Activated CD4-positive, alpha-beta T cell treated with anti-CD3 and anti-CD28 coated beads, Interleukin-2, amount 50 U/mL, for 24 hours (primary cell): ENCODE measurements at places on chromosomes 13 and 19.
A peak's percentile ranks its signal among the peaks of the same experiment; 100 is the strongest.

GRCh38 chr13:64819081-64819480 lies 2411.1 kb downstream of the PCDH9 start:
- DNase-seq: no peak

- no peak for DNase-seq
Observed at GRCh38 chr19:52648336-52649016, 10.3 kb upstream of the ZNF83 start.

- no peak for DNase-seq
Observed at GRCh38 chr13:92575777-92576176, 650.8 kb upstream of the GPC6 start.

DNA sequence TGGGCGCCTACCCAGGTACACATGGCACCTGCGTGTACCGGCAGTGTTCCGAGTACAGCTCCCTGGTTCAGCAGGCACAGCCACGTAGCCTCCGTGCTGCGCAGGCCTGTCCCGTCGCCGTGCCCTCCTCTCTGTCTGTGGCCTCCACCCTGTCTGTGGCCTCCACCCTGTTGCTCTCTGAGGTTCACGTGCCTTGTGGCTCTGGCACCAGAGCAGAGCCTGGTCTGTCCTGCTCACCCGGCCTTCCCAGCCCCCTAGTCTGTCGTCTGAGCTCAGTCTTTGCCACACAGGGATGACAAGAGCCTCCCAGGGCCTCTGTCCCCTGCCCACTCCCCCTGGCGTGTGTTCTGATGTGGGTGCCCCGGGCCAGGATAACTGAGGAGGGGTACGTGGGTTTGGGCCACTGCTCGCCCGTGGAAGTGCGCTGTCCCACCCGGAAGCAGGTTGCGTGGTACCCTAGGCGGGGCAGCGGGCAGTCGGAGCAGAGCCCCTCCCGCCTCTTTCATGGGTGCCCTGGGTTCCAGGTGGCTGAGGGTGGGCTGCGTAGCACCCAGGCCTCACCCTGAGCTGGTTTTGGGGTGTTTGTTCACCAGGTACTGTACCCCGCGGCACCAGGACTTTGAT lies 71.7 kb downstream of the KDM4B start:
- no peak for DNase-seq

GRCh38 chr19:49852631-49853126 lies 1.7 kb downstream of the PTOV1 start:
- no peak for DNase-seq

- no peak for DNase-seq
Observed at GRCh38 chr19:944663-945241, 18.9 kb downstream of the ARID3A start.

GRCh38 chr13:113539176-113539575 lies 45.4 kb upstream of the TFDP1 start:
- no peak for DNase-seq

DNA sequence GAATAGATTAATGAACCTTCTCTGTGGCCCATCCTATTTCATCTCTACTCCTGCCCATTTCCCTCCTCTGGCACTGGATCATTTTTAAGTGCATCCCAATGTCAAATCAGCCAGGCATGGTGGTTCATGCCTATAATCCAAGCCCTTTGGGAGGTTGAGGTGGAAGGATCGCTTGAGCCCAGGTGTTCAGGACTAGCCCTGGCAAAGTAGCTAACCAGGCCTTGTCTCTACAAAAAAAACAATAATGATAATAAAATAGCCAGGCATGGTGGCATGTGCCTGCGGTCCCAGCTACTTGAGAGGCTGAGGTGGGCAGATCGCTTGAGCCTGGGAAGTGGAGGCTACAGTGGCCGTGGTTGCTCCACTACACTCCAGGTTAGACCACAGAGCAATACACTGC lies 517.0 kb downstream of the MYO16 start:
- DNase-seq: no peak

DNA sequence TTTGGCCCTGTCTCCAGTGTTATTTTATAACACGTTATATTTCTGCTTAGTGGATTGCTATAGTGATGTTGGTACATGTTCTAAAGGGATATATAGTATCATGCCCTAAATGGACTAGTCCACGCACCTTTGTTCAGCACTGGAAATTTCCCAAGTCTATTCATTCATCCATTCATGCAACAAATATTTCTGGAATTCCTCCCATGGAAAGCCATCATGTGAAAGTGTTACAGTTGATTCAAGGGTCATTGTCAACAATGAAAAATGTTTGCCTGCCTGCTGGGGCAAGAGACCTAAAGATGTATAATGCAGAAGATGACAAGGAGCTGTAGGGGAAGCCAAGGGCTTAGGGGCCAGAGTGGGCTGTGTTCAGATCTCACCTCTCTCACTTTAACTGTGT lies 10.8 kb upstream of the HSPH1 start:
- no peak for DNase-seq

GRCh38 chr13:20128459-20128931 lies 32.4 kb downstream of the GJA3 start:
- no peak for DNase-seq

GRCh38 chr13:51599444-51600176 lies 15.3 kb downstream of the WDFY2 start:
- no peak for DNase-seq

- DNase-seq: no peak
Observed at GRCh38 chr19:15154002-15154612, 46.7 kb downstream of the NOTCH3 start.

DNA sequence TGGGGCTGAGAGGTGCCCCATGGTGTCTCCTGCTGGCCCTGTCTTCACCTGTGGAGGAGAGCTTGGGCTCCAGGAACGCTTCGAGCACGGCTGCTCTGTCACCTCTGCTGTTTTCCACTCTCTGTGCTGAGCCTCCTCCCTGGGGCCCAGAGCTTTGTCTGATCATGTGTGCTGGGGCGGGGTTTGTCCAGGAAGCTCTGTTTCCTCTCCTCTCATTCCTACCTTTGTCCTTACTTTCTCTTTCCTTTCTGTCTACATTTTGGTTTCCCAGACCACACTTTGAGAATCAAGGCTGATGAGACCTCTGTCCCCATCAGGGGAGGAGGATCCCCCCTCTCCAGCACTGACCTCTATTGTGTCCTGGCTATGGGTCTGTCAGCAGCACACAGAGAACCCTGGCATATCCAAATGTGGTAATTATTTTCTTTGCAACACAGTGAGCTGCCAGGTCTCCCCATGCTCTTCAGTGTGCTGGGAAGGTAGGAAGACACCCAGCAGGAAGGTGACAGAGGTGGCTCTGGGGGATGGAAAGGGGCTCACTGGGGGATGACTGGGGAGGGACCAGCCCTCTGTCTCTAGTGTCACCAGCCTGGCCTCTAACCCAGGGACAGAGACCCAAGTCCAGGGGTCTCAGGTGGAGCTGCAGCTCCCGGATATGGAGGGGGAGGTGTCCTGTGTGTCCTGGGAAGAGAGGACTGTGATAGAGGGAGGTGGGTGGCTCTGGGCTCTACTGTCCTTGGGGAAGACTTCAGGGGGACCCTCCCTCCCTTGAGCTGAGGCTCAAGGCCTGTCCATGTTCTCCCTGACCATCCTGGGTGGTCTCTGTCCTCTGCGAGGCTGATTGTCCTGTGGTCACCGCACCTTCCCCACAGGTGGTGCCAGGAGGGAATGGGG lies at the start of gene CEACAM1:
CEACAM1 (minus strand) TSS at position 128 of the 894 bp plus-strand sequence; CDS start at position 21, 107 bp downstream.
- DNase-seq: peak; percentile 25

GRCh38 chr13:84896128-84896527 lies 903.1 kb downstream of the SLITRK6 start:
- no peak for DNase-seq

GRCh38 chr13:31014456-31014855 lies 82.0 kb downstream of the TEX26 start:
- no peak for DNase-seq

DNA sequence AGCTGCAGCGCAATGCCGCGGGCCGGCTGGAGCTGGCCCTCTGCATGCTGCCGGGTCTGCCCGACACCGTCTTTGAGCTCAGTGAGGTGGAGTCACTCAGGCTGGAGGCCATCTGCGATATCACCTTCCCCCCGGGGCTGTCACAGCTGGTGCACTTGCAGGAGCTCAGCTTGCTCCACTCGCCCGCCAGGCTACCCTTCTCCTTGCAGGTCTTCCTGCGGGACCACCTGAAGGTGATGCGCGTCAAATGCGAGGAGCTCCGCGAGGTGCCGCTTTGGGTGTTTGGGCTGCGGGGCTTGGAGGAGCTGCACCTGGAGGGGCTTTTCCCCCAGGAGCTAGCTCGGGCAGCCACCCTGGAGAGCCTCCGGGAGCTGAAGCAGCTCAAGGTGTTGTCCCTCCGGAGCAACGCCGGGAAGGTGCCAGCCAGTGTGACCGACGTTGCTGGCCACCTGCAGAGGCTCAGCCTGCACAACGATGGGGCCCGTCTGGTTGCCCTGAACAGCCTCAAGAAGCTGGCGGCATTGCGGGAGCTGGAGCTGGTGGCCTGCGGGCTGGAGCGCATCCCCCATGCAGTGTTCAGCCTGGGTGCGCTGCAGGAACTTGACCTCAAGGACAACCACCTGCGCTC lies 3.8 kb upstream of the MAP2K7 start:
- DNase-seq: no peak

GRCh38 chr19:55670280-55671053 lies 4.6 kb upstream of the EPN1 start:
- DNase-seq: no peak

DNA sequence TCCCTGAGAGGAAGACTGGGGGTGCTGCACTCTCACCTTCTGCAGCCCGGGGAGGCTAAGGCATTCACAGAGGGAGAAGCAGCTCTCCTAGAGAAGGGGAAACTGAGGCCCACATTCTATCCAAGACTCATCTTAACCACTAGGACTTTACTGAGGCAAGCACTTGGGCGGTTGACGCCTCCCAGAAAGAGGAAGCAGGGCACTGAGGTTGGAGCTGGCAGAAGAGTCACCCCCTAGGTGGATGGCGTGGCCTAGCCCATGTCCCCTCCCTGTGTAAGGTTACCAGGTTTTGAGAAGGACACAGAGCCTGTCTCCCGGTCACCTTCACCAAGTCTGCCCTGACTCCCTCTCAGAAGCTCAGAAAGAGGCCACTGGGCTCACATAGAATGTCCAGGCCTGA lies 2.7 kb downstream of the S1PR2 start:
- DNase-seq: no peak

DNA sequence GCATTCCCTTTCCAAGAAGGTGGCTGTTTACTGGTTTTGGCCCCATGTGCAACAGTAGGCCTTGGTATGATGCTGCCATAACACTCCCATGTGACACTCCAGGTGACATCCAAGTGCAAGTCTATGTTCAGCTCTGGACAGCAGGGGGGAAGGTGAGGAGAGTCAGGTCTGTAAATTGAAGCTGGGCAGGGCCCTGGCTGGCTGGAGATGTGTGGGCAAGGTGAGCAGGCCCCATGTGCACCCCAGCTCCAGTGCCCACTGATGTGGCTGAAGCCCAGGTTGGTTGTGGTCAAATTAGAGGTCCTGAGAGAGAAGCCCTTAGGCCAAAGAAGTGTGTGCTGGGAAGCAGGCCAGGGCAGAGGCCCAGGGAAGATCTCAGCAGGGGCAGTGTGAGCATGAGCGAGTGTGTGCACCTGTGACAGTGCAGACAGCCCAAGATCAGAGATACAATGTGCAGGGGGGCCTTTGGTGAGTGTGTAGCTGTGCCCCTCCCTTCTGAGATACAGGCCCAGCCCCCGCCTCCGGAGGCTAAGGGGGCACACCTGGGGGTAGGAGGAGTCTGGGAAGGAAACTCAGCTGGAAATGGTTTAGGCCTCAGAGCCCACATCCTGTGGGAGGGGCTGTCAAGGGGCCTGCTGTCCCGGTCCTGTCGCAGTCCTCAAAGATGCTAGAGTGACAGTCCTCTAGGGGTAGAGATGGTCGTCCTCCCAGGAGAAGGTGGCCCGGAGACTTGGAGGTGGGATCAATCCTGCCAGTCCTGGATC lies 18.6 kb downstream of the DEDD2 start:
- no peak for DNase-seq

DNA sequence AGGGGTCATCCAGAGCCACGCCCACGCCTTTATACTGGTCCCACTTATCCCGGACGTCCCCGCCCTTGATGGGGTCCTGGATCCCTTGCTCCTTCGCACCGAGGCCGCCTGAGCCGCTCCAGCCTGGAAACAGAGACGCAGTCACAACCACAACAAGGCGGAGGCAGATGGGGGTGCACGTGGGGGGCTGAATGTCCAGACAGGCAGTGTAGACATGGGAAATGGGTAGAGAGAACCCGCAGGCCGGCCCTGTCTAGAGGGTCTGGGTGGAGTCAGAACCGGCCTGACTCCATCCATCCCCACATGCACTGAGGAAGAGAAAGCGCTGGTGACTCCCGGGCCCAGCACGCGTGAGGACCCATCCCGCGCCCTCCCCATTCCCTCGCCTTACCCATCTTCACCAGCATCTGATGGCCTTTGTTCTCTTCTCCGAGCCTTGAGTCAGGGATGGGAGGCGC lies 23.0 kb downstream of the CHERP start:
- DNase-seq: no peak

DNA sequence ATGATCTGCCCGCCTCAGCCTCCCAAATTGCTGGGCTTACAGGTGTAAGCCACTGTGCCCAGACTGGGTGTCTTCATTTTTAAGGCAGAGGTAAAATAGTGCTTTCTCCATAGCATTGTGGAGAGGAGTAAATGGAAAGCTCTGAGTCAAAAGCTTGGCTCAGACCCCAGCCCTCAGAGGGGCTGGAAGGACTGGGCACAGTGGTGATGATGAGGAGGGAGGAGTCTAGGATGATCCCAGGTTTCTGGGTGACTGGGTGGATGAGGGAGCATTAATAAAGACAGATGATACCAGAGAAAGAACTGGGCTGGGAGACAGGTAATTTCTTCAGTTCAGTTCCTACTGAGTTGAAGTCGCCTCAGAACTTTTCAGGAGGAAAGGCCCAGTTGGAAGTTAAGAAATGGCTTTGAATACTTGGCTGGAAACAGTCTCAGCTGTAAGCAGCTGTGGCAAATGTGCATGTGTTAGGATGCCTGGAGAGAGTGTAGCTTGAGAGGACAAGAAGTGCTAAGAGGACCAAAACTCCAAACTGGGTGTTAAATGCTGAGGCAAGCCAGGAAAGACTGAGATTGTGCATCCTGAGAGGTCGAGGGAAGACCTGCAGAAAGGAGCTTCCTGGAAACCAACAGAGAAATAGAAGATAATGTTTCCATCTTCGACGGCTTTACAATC lies 37.1 kb upstream of the MEDAG start:
- no peak for DNase-seq

- no peak for DNase-seq
Observed at GRCh38 chr13:88704600-88705275, 1033.6 kb downstream of the SLITRK5 start.

- peak; percentile 51 for DNase-seq
Observed at GRCh38 chr19:2552859-2553258, 76.9 kb downstream of the GADD45B start.

- no peak for DNase-seq
Observed at GRCh38 chr19:37966662-37967231, 59.7 kb downstream of the SIPA1L3 start.

GRCh38 chr13:70795484-70795883 lies 687.2 kb upstream of the KLHL1 start:
- no peak for DNase-seq
